CD4-positive, alpha-beta T cell treated with Interleukin-17A for 4 hours (primary cell): ENCODE measurements at places on chromosomes 5 and 9.

DNA sequence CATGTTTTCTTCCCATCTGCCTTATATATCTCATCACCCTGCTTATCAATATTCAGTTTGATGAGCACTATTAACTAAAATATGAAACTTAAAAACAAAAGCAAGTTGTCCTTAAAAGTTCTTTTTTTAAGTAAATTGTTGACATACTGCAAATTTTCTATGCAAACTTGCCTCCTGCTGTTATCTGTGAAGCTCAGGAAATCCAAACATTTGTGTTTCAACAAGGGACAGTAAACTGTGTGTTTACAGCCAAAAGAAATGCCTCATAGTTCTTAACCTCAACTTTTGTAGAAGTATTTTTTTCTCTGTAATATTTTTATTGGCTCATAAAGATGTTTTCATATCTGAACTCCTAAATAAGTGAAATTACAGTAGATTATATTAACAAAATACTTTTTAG is 7.7 kb upstream of the TTC23L start:
- no peak for DNase-seq

GRCh38 chr5:139457653-139458306 is 4.8 kb downstream of the ECSCR start:
- DNase-seq, result peak; percentile 38

DNA sequence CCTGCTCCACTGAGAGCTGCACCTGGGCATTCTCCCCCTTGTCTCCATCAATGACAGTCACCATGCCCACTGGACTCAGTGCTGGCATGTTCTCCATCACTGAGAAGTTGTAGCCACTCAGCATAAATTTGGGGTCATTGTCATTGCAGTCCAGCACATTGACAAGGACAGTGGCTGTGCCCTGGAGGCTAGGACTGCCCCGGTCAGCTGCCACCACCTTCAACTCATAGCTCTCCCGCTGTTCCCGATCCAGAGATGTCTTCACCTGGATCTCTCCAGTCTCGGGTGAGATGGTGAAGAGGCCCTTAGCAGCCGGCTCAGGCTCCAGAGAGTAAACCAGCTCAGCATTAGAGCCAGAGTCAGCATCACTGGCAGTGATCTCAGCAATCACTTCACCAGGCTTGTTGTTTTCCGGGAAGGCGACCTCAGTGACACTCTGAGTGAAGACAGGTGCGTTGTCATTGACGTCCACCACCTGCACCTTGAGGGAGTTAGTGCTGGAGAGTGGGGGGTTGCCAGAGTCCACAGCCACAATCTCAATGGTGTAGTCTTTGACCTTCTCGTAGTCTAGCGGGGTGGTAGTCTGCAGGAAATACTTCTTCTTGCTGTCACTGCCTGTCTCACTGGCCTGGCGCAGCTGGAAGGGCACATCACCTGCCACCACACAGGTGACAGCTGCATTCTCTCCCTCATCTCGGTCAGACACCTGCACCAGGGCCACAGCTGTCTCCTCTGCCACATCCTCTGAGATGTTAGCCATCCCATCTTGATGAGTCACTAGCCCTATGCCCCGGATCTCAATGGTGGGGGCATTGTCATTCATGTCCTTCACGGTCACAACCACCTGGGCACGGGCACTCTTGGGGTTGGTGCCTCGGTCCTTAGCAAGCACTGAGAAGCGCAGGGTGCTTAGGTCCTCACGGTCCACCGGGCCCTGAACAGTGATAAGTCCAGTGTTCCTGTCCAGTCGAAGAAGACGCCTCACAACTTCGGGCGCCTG is 13.5 kb downstream of the PCDH1 start:
- DNase-seq, result no peak

DNA sequence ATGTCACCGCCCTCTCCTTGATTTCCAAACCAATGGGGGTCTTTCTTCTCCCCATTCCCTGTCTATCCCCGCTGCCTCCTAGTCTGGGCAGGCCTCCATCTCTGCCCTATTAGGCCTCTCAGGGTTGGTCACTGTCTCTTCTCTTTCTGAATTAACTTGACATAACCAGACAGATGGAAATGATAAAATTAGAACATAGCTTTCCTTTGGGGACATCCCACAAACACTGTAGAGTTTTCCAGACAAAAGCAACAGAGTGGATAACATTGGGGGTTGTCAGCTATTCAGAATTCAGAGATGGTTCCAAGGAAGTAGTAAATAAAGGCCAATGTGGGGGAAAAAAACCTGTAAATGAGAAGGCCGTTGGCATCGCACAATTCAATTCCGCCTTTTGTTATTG is 24.7 kb downstream of the LHX6 start:
- DNase-seq, result no peak

DNA sequence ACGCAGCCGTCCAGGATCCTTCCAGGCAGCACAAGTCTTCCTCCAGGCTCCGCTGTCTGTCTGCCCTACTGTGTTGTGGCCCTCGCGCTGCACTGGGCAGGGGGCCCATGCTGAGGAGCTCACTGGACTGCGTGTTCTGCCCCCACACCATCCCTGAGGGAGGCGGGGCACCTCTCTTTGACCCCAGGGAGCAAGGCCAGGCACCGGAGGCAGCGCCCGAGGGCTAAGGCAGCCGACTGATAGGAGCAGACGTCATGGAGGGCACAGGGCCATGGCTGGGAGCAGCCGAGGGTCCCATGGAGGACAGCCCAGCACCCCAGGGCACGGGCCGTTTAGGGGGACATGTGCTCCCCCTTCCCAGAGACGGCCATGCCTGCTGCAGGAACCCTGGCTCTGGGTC is 46.7 kb downstream of the KCNT1 start:
- DNase-seq, result no peak

GRCh38 chr5:178363501-178364325 is 131.1 kb upstream of the PHYKPL start:
- DNase-seq, result no peak

DNA sequence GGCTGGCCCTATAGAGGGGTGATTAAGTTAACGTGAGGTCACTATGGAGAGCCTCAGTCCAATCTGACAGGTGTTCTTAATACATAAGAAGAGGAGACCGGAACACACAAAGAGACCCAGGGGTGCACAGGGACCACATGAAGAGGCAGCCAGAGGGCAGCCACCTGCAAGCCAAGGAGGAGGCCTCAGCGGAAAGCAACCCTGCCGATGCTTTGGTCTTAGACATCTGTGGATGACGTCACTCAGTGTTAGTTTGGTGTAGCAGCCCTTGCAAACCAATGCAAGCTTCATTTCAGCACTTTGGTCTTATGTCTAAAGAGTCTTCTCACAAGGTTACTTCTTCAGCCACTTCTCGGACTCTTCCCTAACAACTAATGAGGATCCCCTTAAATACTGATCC is 47.6 kb upstream of the GRHPR start:
- DNase-seq, result no peak

- DNase-seq, result no peak
Measured at GRCh38 chr5:124446120-124446519, 300.3 kb downstream of the ZNF608 start.
